ENCODE measurements at places on chromosomes 7 and 10.

DNA sequence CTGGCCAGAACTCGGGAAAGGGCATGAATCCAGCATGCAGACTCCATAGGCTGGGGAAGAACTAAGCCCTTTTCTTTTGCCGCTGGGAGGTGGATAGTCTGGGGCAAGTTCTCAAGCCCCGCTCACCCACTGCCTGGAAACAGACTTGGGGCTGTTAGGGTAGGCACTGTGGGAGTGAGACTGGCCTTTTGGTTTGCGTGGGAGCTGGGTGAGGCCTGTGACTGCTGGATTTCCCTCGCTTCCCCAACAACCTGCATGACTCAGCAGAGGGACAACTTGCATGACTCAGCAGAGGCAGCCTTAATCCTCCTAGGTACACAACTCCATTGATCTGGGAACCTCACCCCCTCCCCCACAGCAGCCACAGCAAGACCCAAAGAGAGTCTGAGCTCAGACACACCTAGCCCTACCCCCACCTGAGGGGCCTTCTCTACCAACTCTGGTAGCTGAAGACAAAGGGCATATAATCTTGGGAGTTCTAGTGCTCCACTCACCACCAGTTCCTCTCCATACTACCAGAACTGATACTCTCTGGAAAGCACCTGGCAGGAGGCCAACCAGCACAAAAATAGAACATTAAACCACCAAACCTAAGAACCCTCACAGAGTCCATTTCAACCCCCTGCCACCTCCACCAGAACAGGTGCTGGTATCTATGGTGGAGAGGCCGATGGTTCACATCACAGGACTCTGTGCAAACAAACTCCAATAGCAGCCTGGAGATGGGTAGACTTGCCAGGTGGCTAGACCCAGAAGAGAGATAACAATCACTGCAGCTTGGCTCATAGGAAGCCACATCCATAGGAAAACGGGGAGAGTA, 81.4 kb upstream of the LAMB4 start:
- no peak for DNase-seq

GRCh38 chr10:68603766-68604165, 43.6 kb downstream of the TET1 start:
- DNase-seq = no peak

DNA sequence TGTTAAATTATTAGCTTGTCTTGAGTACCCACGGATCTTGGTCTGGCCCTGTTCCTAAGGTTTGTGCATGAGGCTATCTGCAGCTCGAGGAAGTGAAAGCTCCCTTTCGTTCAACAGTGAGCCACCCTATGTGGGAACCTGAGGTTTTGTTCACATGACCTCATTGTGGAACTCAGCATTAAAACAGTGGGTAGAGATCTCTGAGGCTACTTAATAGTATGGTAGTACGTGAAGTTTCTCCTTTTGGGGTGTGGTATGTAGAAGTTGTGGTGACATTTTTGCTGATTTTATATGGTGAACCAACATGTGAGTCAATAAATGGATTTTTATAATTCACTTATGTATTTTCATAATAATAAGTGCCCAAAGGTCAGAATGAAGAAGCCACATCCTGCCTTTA, 252.7 kb upstream of the FERD3L start:
- no peak for DNase-seq

DNA sequence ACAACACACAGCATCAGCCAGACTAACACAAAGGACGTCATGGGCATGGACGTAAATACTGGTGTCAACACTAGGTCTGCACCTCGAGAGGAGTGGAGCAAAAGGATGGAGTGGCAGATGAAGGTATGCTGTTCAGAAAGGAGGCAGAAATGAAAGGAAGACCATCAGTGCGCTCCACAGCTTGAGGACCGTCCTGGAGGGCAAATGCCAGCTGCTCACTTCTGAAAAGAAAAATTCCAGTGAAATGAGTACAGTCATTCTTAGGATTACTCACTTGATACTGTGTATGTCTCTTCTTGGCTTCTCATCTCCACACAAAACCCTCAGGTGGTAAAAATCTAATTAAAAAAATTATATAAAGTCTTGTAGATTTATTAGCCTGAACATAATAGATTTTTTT, 44.8 kb downstream of the EGFR start:
- no peak for DNase-seq

GRCh38 chr7:20797462-20798080, 10.9 kb upstream of the SP8 start:
- DNase-seq = peak; percentile 21

GRCh38 chr7:129574487-129574886, 37.0 kb upstream of the NRF1 start:
- DNase-seq = no peak

GRCh38 chr10:44926751-44927351, 15.7 kb downstream of the TMEM72 start:
- DNase-seq = no peak

DNA sequence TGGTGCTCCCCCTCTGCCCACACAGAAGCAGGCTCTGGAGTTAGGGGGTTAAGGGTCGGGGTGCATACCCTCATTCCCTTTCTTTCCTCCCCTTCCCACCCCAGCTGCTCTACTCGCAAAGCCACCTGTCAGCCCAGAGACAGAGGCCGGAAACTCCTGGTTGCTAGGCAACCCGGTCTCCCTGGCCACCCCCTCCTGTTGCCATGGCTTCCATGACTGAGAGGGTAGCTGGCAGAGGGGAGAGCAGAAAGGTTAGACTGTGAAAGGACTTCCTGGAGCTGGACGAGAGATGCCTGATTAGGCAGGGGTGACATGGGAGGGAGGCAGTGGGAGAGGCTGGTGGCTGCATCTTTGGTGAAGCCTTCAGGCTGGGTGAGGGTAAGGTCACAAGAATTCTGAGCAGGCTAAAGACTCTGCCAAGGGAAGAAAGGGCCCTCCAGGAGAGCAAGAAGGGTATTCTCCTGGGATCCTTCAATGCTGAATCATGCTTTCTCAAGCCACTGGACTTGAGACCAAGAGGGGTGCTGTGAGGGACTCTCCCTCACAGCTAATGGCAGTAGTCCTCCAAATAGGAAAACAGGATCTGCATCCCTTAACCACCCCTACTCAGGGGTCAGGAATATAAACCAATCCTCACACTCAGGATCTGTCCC, 5.4 kb downstream of the PSD start:
- DNase-seq = peak; percentile 85

DNA sequence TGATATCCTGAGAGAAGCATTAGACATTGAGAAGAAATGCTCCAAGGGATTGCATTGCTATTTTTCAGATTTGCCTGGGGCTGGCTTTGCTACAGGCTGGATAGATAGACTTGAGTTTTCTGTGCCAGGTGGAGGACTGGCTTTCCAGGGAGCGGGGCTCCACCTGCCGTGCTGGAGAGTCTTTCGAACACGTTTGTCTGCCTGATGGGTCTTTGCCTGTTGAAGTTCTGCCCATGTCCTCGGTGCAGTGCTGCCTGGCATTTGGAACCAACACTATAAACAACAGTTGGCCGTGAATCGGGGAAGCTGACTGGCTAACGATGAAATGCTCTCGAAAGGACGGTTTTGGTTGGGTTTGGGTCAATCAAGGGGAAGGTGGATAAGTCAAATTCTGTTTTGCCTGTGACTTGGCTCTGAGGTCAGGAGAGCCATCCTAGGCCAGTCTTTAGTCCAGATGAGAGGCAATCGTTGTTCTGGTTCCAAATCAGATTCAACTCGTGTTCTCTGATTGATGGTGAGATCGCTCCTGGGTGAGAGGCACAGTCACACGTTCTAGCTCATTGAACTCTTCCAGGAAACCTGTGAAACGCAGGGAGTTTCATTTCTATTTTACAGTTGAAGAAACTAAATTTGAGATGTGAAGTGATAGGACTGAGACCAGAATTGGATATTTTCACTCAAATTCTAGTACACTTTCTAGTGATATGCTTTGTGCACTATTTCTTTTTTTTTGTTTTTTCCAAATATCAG, 599.0 kb downstream of the TYW1 start:
- no peak for DNase-seq

DNA sequence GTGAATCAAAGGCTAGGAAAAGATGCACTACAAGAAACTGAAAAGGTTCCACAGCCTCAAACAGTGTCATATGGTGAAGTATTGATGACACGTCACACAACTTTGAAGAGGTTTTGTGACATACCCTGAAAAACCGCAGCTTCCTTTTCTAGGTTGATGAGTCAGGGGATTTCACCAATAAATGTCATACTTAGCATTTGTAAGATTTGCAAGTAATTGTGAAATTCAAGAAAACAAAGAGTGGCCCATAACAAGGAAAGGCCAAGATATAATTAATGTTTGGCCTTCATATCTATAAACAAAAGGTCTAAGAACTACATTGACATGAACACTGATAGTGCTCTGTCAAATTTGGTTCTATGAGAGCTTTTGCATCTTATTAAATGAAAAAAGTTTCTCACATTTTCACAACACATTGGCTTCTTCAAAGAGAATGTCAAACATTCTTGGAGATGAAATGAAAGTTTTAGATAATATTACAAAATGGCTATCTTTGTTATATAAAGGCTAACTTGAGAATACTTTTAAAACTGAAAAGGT, 62.0 kb upstream of the NAMPT start:
- DNase-seq = no peak

GRCh38 chr7:46126675-46127300, 205.7 kb upstream of the IGFBP3 start:
- no peak for DNase-seq

- DNase-seq = no peak
Measured at GRCh38 chr10:29199941-29200679, 88.8 kb upstream of the LYZL1 start.

- DNase-seq = no peak
Measured at GRCh38 chr10:56604624-56605023, 243.6 kb upstream of the ZWINT start.

DNA sequence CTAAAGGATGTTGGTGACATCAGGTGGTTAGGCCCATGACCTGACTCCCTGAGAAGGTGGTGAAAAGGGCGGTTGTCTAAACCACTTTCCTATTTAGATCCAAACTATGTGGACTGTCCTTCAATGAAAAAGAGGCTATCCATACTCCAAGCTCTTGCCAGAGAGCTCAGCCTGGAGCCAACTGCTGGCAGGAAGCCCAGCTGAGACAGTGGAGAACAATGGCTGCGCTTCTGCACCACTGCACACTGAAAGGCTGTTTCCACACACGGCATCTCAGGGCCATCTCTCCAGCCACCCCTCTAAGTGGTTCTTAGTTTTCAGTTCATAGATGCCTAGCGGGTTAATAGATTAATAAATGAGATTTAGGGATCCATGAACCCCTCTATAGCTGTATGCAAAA, 488.8 kb upstream of the ZMIZ1 start:
- peak; percentile 50 for DNase-seq

DNA sequence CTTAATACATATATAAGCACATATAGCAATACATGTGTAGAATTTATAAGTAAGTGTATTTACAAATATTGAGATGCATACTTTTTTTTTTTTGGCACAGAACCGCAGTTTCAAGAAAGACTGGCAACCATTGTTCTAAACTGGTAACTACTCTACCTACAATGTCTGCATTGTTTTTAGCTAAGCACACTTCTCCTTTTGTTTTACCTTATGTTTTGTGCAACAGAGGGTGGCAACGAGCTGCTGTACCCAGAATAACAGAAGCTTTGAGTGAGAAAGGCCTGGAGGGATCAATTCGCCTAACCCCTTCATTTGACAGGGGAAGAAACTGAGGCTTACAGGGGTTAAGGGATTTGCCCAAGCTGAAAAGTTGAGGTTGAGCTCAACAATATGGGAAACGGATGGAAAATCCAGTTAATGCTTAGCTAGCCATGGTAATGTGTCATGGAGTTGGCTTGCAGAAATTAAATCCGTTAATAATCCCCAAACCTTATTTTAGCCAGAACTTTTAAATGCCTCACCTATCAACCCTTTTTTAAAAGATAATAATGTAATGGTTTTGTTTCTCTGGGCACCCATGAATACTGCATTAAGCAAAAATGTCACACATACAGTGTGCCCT, 25.5 kb downstream of the FZD1 start:
- no peak for DNase-seq

DNA sequence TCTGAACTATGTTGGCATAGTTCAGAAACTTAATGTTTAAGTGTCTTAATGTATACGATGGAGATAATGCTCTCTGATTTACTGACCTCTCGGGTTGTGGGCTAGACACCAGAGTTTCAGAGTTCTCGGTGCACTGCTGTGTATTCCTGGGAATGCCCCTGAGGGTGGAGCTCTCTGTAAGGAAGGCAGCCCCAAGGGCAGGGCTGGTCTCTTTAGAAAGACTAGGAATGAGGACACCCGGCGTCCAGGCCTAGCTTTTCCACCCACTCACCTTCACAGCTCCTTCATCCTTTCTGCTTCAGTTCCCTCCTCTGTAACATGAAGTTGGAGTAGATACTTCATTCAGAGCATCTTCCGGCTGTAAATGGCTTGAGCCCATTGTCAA, 536.6 kb upstream of the GALNT17 start:
- DNase-seq = no peak

DNA sequence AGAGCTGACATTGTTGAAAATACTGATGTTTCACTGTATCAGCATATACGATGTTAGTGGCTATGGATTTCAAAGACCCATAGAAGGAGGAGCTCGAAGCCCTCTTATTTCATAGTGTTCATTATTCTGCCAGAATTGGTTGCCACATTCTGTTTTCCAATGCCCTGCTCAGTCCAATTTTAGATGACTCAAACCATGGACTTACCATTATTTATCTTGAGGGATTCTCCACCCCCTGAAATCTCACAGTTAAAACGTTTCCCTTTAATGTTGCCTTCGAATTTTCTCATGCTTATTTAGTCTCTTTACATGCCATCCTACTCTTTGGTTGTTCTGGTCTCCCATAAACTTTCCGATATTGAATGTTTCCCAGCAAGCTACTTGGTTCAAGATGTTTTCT, 264.5 kb downstream of the HDAC9 start:
- DNase-seq = no peak

- no peak for DNase-seq
Measured at GRCh38 chr7:108736221-108736891, 166.7 kb downstream of the DNAJB9 start.

- no peak for DNase-seq
Measured at GRCh38 chr10:15754937-15755336, 35.2 kb upstream of the ITGA8 start.

DNA sequence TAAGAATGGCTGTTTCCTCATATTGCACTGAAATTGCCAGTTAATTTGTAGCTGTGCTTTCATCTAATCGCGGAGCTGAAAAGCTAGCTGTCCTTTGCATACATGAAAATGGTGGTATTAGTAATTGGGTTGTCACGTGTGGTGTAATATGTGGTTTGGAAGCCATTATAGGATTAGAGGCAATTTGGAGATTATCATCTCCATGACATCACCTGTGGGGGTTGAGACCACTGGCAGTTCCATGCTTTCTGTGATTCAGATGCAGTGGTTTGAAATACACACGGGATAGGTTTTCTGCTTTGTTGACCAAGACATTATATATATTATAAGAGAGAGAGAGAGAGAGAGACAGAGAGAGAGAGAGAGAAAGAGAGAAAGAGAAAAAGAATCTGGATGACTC, 180.8 kb downstream of the RAB11FIP2 start:
- DNase-seq = peak; percentile 56

DNA sequence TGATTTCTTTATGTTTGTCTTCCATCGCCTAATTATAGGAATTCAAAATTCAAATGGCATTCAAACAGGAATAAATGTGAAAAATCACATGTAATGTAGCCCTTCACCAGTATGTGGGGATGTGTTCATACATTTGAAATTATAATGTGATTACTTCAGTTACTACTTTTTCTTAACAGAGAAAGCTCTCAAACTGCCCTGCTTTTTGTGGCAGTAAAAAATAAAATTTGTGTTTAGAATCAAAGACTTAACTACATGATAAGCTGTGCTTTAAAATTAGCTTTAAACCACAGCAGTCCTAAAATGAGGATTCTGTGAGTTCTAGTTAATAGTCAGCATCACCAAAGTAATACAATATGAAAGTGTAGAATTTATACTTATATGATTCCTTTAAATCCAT, 7.8 kb upstream of the HERC4 start:
- no peak for DNase-seq

- no peak for DNase-seq
Measured at GRCh38 chr7:151402029-151402835, 7.6 kb downstream of the WDR86 start.

Measured in NCI-H1436 (cell line).